ENCODE measurements at places on chromosomes 1 and 21.

DNA sequence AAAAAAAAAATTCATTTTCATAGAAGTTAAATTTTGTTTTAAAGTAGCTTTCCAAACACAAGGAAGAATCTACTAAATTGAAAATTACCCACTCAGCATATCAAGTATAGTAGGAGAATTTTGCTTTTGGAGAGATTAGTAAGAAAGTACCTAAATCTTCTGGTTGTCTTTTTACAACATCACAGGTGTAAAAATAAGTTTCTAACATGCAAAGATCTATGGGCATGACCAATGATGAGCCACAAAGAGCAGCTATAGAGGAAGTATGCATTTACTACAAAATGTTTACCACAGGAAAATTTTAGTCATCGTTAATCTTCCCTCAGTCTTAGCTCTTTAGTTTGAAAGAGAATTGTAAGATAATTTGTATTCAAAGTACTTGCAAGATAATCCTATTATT, 28.1 kb downstream of the ANGPTL3 start:
- no peak for DNase-seq

DNA sequence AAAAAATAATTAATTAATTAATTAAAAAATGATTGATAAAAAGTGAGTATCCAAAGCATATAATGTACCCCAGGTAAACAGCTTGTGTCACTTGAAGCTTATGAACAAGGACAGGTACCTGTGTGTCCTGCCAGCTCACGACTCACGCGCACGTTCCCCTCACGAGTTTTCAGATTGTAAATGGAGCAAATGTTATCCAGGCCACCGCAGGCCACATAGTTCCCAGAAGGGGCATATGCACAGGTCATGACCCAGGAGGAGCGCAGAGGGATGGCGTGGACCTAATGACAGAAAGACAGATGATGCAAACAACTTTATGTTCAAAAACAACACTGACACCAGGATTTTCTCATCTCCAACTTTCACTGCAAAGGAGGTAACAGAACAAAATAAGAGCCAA, 26.0 kb upstream of the NADK start:
- DNase-seq = no peak

GRCh38 chr1:40553017-40553416, 21.6 kb downstream of the ZNF684 start:
- DNase-seq = no peak

DNA sequence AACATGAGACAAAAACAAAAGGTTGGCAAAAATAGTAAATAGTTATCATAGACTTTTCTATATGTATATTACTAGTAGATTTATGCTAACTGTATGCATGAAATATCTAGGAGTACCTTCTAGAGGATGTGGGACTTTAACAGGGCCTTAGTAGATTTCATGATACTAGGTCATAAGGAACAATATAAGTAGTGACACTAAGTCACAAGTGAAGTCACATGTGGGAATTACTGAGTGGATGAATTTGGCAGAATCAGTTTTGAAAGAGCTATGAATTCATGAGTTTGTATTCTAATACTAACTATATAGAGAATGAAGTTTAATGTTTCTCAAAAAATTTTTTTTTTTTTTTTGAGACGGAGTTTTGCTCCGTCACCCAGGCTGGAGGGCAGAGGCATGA, 53.1 kb upstream of the GPR25 start:
- DNase-seq = no peak

GRCh38 chr1:25099343-25099951, 132.9 kb downstream of the SYF2 start:
- no peak for DNase-seq

Data from stimulated activated CD8-positive, alpha-beta memory T cell treated with anti-CD3 and anti-CD28 coated beads, Interleukin-4, amount 100 ng/mL, for 1 hour (primary cell).